Fibroblast of skin of abdomen (primary cell): ENCODE measurements at places on chromosomes 4 and X.

DNA sequence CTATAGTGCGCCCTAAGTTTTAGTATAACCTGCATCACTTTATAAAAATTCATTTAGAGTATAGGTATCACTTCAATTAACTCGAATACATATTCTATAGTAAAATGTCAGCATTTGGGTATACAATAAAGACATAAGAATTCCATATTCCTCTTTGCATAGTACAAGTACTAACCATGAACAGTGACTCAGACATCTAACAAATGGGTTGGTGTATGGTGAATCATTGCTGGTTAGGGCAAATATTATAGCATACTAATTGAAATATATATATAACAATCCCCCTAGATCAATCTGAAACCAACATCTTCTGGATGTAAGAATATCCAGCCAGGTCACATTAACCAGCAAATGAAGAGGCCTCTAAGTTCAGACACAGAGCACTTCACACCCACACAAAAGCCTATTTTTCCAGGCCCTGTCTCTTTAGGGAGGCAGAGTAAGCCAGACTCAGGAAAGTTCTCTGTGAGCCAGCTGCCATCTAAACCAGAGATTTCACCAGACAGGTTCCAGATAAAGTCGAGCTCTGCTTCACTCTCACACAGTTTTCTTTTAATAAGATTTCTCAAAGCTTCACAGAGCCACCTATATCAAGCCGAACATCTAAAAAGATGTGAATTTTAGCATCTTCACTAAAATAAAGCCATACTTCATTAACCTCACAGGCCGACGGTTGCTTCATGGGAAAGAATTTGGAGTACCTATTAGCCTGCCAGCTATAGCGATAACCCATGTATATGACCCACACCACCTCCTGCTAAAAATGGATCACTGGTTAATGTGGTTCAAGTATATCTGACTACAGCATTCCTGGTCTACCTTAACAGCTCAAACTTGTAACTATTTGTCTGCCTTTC, 200.0 kb upstream of the FTHL17 start:
- DNase-seq, result peak; percentile 14

DNA sequence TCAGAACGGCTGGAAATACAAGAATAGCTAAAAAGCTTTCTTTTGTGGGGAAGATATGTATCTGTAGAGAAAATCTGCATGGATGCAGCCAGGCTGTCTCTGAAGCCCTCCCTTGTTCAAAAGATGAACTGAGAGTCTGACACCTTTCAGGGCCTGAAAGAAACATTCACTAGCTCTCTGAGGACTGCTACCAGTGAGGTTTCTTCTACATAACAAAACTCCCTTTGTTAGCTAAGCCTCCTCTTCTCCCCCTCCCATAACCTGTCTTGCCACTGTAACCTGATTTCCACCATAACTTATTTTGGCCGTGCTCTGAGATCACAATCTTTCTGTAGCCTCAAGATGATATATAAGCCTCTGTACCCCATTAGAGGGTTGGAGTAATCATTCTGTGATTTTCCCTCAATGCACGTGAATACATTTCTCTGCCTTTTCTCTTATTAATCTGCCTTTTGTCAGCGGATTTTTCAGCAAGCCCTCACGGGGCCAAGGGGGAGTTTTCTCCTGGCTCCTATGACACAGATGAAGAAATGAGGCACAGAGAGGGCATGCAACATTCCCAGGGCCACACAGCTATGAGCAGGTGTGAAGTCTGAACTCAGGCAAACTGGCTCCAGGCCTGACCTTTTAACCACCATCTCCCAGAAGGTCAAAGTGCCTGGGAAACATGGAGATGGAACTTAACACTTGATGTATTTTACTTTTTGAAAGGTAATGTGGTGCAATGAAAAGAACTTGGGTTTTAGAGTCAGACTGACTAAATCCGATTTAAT, 161.6 kb upstream of the PRDX4 start:
- no peak for DNase-seq

- DNase-seq, result no peak
These were observed 109.2 kb upstream of the GRPR start for GRCh38 chrX:16014171-16014570.

GRCh38 chrX:123339221-123339905, 155.3 kb downstream of the GRIA3 start:
- peak; percentile 75 for DNase-seq

DNA sequence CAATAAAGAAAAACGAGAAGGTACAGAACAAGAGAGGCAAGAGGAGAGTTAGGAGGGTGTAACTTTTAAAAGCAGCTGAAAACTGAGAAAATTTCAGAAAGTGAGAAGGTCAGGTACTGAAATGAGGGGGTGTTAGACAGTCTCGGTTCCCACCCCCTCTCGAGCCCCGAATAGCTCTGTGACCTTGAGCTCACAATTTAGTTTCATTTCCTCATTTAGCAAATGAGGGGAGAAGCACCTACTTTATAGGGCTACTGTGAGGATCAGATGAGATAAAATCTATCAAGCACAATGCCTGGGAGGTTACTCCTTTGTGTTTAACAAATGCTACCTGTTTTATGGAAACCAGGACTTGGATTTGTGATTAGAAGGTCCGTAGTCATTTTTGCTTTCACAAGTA, 4.9 kb downstream of the UGT8 start:
- DNase-seq, result no peak

- no peak for DNase-seq
These were observed 67.7 kb downstream of the GALNT7 start for GRCh38 chr4:173236301-173236700.

DNA sequence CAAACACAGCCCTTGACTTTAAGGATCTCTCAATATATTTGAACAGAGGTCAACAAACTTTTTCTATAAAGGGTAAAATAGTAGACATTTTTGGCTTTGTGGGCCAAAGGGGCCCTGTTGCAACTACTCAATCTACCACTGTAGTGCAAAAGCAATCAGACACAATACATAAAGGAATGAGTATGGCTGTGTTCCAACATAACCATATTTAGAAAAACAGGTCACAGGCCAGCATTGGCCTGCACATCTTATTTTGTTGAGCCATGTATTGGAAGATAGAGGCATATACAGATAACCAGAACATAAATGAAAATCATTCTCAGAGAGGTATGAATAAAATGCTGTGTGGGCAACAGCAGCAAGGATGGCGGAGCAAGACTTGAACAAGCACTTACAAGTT, 49.8 kb downstream of the MID1 start:
- DNase-seq, result peak; percentile 6

GRCh38 chrX:42602566-42602965, 175.4 kb downstream of the PPP1R2C start:
- no peak for DNase-seq

DNA sequence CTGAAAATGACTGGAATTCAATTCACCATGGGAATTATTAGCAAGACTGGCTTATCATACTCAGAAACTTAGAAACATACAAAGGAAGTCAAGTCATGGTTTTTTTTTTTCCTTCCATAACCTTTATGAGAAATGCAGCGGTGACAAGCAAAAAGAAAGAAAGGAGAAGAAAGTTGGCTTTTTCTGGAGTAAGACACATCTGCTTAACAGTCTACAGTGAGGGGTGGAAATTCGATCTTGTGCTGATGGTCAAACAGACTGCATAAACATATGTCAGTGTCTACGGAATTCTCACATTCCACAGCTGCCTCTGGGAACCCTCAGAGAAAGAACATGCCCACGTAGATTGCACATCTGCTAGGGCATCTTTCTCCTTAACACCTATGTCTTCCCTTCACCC, 54.6 kb downstream of the PROM1 start:
- DNase-seq, result peak; percentile 79

GRCh38 chrX:1249101-1249887, 19.3 kb upstream of the CSF2RA start:
- peak; percentile 21 for DNase-seq
